Suprapubic skin (tissue), 4 donors: ENCODE measurements at places on chromosomes 12 and 14.

DNA sequence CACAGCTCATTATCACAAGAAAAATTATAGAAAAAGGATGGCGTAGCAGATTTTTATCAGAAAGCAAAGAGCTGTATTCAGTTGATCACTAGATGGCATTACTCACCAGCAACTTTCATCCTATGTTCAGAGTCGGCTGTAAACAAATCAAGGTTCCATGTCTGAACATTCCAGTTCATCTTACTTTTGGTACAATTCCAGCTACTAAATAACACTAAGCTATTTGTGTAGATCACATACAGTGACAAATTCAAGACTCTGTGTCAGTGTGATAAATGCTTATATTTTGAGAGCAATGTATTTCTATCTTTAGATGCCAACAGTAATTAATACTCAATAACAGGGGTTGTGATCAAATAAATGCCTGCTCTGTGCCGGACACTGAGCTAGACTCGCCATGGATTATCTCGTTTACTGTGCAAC is 30.1 kb downstream of the NRDE2 start:
- DNase-seq: no peak

DNA sequence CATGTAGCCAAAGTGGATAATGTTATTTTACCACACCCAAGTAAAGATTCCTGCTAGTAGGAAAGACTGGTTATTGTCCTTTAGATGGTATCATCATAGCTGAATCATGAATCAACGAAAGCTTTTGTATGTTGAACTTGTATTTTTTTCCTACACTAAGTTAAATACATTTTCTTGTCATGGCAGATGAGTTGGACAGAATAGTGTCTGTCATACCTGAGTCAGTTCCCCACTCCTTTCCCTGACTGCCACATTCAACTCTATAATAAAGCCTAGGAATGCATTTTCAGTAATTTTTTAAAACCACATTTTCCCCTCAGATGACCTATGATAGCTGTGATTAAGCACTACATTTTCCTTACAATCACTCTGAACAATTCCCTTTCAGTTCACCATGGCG is 9.3 kb upstream of the PTHLH start:
- no peak for DNase-seq

GRCh38 chr14:50015716-50016115 is 100.7 kb downstream of the VCPKMT start:
- DNase-seq: no peak

GRCh38 chr12:54211920-54212319 is 23.1 kb upstream of the SMUG1 start:
- no peak for DNase-seq

- no peak for DNase-seq
These were observed 67.1 kb downstream of the DERA start for GRCh38 chr12:15977999-15978951.

DNA sequence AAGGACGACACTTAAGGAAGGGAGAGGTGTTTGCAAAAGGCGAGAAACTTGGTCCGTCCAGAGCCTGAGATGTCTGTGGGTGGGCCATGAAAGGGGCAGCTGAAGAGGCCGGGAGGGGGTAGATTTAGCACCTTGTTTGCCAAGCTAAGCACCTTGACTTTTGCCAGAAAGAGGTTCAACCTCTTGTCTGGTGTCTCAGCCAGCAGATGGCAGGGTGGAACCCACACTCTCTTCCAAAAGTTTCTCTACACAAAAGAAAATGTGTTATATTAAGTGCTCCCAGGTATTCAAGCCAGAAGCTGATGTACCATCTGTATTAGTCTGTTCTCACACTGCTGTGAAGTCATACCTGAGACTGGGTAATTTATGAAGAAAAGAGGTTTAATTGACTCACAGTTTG is 69.9 kb downstream of the SUDS3 start:
- no peak for DNase-seq

- DNase-seq: no peak
These were observed 81.2 kb upstream of the ATXN7L3B start for GRCh38 chr12:74456431-74456830.

- no peak for DNase-seq
These were observed 39.8 kb downstream of the BAZ1A start for GRCh38 chr14:34835312-34835711.

DNA sequence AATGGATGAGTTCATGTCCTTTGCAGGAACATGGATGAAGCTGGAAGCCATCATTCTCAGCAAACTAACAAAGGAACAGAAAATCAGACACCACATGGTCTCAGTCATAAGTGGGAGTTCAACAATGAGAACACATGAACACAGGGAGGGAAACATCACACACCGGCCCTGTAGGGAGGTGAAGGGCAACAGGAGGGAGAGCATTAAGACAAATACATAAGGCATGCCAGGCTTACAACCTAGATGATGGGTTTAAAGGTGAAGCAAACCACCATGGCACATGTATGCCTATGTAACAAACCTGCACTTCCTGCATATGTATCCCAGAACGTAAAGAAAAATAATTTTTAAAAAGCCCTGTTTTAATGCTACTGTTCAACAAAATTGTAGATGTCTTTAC is 914.2 kb upstream of the ATXN7L3B start:
- DNase-seq: no peak

- DNase-seq: no peak
These were observed 368.0 kb upstream of the PDE3A start for GRCh38 chr12:20000229-20000849.

- DNase-seq: no peak
These were observed 92.9 kb downstream of the ARMH4 start for GRCh38 chr14:58059126-58059525.

- DNase-seq: no peak
These were observed 29.0 kb upstream of the SMUG1 start for GRCh38 chr12:54217774-54218241.

GRCh38 chr12:25023808-25024207 is 74.9 kb upstream of the BCAT1 start:
- DNase-seq: no peak
